ENCODE measurements at places on chromosomes 6 and 20.

- DNase-seq = no peak
These were observed 332.3 kb downstream of the PTPRT start for GRCh38 chr20:42857446-42857845.

DNA sequence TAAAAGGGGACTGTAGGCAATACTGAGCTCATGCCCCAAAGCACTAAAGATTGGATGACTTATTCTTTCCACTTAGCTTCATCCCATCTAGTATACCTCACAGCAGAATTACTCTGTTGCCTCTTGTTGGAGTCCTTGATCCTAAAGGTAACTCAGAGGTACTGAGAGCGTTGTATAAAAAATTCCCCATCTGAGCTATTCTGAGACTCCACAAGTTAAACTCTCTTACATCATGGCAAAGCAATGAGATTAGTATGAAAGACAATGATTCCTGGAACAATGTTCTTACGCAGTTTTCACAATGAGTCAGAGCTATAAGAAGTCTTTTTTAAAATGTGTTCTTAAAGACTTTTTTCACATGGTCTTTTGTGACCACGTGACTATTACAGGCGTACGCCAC is 370.1 kb downstream of the ADGRB3 start:
- no peak for DNase-seq

GRCh38 chr20:47765271-47765670 is 20.0 kb downstream of the SULF2 start:
- no peak for DNase-seq

DNA sequence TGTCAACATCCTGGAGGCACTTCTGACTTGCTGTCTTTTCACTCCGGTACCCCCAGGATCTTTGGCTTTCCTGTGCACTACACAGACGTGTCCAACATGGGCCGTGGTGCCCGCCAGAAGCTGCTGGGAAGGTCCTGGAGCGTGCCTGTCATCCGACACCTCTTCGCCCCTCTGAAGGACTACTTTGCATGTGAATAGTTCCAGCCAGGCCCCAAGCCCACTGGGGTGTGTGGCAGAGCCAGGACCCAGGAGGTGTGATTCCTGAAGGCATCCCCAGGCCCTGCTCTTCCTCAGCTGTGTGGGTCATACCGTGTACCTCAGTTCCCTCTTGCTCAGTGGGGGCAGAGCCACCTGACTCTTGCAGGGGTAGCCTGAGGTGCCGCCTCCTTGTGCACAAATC is 12.0 kb upstream of the MAPRE1 start:
- no peak for DNase-seq

DNA sequence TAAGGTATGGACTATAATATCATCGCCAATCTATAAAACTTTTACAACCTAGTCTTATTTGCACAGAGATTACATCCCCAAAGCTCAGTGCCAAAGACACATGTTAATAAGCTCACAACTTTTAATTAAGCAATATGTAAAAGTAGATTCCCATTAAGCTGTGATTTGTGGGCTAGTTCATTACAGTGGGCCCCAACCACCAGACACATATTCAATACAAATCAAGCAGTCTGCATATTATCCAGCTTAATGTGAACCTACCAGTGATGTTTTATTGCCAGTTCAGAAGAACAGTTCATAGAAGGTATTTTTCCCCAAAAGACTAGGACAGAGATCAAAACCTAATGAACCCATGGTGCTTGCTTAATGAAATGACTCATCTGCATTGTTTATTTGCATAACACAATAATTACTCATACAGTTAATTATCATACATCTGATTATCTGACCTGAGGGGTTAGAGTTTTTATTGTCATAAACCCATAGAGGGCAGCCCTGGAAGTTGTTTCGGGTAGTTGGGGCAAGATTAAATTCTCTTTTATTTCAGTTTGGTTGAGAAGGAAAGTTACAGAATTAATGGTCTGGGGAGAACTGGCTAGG is 831.0 kb downstream of the TFAP2A start:
- DNase-seq = no peak

GRCh38 chr6:100257793-100258395 is 206.8 kb downstream of the SIM1 start:
- DNase-seq = no peak

- no peak for DNase-seq
These were observed 9.4 kb downstream of the EPB41L2 start for GRCh38 chr6:131053546-131054240.

DNA sequence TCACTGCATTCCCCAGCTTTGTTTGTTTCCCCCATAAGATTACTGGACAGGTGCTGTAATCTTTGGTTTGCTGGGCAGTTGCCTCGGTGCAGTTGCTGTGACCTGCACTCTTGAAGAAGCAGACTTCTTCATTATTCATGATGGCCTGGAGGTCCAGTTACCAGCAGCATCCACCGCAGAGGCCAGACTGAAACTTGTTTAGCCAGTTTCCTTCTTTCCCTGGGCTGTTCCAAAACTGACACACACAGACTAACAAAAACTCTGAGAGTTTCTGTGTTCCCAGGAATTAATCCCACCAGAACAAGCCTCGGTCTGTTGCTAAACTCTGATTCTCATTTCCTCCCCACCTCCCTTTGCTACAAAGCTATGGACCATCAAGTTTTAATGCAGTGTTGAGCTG is 144.1 kb downstream of the QRSL1 start:
- no peak for DNase-seq

DNA sequence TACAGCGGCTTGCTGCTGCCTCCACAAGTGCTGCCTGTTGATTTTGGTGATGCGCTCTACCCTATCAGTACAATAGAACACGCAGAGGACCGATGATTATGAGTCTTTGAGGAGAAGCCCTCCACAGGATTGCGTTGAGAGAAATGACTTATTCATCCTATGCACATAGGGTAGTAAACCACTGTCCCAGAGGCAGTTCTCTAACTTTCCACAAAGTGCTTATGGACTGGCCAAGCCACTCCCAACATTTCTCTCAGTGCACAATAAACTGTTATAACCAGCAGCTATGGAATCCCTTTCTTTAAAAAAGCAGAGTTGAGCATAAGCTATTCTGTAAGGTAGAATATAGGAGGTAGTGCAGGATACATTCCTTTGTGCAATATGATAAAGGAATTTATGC is 48.2 kb upstream of the REV3L start:
- no peak for DNase-seq

GRCh38 chr6:73508776-73509175 is 12.1 kb downstream of the EEF1A1 start:
- DNase-seq = no peak

DNA sequence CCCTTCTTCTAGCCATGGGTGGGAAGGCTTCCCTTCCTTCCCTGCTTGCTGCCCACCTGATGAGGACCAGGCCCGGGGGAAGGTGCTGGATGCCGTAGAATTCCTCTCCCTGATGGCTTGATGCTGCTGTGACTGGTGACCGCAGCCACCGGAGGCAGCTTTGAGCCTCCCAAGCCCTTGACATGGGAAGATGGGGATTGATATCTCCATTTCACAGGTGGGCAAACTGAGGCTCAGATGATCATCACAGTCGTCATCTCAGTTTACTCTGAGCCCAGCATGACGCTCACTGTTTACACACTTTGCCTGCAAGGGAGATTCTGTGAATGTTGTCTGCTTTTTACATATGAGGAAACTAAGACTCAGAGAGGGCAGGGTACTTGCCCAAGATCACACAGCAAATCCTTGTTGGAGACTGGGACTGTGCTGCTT is 43.9 kb downstream of the SRC start:
- no peak for DNase-seq

DNA sequence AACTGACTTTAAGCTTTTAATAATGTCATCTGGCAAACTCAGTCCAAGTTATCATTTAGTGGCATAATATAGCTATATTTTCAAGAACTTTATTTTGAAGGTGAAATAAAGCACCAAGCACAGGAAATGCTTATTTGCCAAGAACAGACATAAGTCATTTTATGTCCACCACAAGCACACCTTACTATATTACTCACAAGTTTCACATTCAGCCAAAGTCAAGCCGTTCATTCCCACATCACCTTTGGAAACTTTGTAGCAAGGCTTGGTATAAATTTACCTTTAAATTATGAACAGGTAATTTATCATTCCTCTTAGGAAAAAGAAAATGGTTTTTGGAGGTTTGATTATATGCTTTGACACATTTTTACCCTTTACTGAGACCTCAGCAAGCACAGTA is 236.8 kb upstream of the FKBP1C start:
- DNase-seq = no peak

DNA sequence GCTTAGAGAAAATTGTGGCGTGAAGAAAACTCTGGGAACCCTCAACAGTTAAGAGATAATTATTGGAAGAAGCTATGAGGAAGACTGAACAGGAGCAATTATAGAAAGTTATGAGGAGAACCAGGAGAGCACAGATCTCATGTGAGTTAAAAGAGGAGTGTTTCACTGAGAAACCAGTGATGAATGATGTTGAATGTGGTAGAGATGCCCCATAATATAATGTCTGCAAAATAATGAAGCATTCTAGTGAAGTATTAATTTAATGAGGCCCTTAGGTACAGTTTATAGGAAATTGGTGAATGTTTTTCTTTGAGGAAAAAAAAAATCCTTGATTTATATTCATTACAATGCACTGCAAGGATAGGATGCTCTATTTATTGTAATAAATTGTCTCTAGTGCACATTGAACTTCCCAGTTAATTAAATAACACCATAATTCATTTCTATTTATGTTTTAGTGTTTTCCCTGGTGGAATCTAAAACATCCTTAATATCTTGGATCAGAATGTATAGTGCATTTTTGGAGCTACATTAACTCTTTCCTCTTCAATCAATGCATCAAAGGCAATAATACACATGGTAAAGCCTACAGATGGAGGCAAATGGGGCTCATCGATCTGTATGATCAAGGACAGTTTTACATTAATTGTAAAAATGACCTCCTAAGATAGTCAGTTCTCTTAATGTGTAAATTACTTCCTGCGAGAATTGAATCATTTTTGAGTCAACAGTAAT is 91.4 kb upstream of the EYS start:
- DNase-seq = no peak

- no peak for DNase-seq
These were observed 5.2 kb upstream of the GOPC start for GRCh38 chr6:117607511-117607910.

DNA sequence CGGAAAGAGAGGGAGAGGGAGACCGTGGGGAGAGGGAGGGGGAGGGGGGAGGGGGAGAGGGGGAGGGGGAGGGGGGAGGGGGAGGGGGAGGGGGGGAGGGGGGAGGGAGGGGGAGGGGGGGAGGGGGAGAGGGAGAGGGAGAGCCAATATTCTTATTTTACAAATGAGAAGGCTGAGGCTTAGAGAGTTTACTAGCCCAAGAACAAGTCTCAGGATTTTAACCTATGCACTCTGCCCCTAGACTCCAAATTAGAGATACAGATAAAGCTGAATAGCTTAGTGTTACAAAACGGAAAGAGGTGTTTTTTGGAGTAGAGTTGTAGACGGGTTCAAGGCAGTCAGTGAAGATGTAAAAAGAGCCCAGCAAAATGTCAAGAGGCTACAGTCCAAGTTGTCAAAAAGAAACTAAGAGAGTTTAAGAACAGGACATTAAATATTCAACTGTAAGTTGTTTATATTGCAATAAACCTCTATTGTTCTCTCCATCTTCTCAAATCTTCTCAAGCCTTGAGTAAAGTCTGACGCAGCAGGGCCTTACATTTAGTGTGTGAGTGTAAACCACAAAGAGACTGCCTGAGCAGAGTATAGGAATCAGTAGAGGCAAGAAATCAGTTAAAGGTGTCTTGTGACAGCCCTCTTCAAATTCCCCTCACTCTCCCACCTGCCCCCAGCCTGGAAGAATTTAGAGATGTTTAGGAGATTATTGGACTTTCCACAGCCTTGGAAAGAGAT is 34.9 kb upstream of the AKIRIN2 start:
- no peak for DNase-seq

DNA sequence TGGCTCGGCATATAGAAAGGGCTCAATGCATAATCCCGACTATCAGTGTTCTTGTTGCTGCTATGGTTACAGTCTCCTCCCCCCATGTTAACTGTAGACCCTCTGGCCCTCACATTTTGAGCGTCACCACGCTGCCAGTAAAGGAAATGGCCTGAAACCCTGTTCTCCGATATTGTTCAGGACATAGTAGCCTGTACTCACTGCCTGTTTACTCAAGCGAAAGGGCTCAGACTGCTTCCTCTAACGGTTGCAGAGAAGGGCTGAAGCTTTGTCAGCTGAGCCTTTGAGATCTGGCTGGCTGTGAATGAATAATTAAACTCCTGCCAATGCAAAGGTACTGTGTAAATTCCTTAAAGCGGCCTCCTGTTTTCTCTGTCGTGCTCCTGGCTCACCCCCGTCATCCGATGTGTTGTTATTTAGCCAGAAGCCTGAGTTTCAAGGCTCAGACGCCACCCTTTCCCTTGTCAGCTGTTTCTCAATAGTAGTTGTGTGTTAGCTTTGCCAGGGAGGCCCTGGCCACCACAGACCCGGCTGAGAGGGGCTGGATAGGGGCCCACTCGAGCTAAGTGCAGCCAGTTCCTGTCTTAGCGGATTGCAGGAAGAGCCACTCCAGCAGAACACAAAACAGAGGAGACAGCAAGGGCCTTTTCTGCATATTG is 31.2 kb upstream of the RALGAPA2 start:
- DNase-seq = no peak

- no peak for DNase-seq
These were observed 57.7 kb downstream of the DHX35 start for GRCh38 chr20:39019805-39020325.

DNA sequence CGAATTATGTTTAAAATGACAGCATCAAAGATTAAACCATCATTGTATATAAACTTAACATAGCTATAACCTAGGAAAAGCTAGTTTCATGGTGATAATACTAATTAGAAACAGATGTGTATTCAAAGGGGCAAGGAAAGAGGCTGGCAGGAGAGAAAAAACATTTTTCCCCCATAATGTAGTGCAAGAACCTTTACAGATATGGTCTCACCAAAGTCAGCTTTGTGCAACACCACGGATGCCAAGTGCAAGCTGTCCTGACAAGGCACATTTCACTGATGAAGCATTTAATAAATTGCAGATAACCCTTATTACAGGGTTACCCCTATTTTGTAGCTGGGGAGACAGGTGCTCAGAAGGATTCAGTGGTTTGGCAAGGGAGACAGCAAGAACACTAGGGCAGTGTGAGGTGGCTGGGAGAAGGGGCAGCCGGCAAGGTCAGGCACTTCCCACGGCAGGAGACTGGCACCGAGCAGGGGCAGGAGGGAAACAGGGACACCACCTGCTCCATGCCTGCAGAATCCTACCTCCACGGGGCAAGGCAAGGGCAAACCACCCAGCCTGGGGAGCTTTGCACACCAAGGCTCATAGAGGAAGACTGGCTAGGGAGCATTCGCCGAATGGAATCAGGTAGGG is 6.5 kb downstream of the RPS6KA2 start:
- DNase-seq = no peak

- DNase-seq = no peak
These were observed 128.4 kb downstream of the SYCP2 start for GRCh38 chr20:59804871-59805665.

GRCh38 chr6:119061215-119061614 is 17.2 kb downstream of the FAM184A start:
- DNase-seq = no peak

Measured in stimulated activated CD8-positive, alpha-beta memory T cell treated with anti-CD3 and anti-CD28 coated beads, Interleukin-7, amount 100 ng/mL, for 4 hours (primary cell).